ENCODE measurements at places on chromosomes 16 and 17. TPM values are rescaled to one million over a fixed set of nuclear protein-coding genes. Genes with fewer than 3 reads are reported as not detected.
A peak's percentile ranks its signal among the peaks of the same experiment; 100 is the strongest.

DNA sequence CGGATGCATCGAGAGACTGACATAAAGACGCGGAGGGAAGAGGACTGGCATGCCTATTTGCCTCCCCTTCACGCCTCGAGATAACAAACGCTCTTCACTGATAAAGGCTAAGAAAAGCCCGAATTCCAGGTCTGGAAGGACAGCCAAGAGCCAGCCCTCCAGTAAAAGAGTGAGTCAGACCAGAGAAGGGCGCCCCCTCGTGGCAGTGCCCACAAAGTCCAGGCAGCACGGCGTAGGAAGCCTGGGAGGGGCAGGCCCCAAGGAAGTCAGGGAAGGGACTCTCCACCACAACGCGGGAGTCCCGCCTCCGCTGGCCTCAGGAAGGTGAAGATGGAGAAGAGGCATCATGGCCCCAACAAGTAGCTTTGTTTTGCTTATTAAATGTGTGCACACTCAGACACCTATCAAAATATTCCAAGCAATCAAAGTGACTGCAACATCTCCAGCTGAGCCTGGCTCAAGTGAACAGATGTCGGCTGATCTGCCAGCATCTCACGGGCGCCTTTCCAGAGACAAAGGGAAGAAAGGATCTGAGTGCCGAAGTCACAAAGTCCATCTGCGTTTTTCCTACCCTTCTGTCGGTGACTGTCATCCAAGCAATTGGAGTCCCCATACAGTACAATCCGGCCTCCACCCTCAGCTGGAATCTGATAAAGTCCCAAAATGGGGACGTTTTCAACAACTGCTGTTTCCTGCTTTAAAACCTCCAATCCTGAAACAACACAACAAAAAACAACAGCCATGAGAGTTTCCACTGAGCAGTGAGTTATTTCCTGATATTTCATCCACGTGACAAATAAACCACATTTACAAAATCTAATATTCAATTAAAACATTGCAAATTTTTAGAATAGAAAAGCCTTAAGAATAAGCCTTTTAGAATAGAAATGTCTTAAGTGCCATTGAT, 20.4 kb upstream of the SLC38A8 start:
- DNase-seq = peak; percentile 73

GRCh38 chr16:70705056-70705455, 19.2 kb upstream of the MTSS2 start:
- DNase-seq = no peak

DNA sequence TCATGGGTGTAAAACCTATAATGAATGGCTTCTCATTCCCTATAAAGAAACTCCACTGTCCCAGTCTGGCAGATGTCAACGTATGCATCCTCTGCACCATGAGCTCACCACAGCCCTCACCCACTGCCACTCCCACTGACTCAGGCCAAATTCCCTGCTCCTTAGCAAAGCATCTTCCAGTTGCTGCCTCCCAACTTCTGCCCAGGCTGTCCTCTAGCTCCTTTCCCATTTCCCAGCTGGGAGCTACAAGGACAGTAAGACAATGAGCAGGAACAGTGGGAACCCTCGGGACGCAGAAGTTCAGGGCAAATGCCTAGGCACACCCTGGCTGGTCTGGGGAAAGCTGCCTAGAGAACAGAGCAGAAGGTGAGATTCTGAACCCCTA, 9.1 kb upstream of the THAP11 start:
- no peak for DNase-seq

- DNase-seq = no peak
Observed at GRCh38 chr17:38735161-38735997, 5.2 kb downstream of the CISD3 start.

DNA sequence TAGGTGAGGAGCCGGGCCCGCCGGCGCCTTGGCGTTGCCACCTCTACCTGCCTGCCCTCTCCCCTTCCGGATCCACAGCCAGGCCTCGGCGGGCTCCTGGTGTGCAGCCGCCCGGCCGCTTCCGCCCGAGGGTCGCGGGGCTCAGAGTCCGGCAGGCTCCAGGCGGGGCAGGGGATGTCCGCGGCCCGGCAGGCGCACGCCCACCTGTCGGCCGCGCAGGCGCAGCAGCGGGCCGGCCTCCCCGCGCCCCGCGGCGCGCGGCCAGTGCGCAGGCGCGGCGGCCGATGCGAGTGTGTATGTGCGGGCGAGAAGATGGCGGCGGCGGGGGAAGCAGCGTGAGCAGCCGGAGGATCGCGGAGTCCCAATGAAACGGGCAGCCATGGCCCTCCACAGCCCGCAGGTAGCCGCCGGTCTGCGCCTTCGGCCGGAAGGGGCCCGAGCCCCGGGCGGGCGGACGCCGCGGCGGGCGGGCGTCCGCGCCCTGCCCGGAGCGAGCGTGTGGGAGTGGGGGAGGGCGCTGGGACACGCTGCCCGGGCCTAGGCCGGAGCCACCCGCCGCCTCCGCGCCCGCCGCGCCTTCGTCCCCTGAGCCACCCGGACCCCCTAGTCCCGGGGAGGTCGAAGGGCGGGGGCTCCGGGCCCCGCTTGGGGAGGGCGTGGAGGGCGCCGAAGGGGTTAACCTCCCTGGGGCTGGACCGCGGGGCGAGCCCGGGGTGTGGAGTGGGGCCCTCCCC, at the start of gene USP10:
Gene USP10, plus strand, starts transcription at position 289 of the 734 bp plus-strand sequence. Its CDS starts 91 bp downstream, at position 380.
- DNase-seq = peak; percentile 77

DNA sequence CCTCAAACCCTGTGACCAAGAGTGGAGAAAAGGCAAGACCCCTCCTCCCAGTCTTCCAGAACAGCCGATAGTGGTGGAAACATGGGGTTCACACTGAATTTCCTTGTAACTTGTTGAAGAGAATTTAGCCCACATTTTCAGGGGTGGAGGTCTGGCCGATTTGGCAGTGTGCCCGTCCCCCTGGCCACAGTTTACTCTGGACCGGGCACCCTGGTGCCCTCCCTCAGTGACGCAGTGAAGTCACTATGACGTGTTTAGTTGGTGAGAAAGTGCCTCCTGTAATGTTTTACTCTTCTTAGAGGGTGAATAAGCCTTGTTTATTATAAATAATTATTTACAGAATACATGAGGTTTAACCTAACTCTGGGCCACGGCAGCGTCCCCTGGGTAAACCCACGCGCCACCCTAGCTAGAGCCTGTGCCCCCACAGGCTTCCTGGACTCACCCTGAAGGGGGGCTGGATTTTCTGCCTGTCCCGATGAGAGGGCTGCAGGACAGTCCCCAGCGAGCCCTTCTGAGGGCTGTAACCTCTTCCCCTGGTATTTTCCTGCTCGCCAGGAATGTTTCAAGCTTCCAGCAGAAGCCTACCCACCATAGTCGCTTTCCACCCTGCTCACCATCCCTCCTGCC, 316.9 kb downstream of the SEC14L1 start:
- no peak for DNase-seq

GRCh38 chr16:72142476-72142875, 29.5 kb downstream of the PMFBP1 start:
- no peak for DNase-seq

Gene FBXW10
- total RNA-seq = 0.86 TPM

Gene SLC16A3
- 95.7 TPM for total RNA-seq

DNA sequence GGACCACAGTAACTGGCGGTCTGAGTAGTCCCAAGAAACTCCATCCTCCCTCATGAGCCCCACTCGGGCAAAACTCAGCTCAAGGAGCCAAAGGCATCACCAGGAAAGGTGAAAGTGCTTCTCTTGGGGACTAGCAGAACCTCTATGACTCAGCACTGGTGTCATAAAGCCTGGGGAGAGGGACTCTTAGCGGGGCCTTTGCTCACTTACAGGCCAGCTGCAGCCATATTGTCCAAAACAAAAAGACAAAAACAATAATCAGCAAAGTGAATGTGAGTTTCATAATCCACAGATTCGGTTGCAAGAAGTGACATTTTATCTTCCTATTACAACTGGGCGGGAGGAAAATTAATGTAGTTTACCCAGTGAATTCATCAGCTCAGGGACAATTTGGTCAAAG, at the start of gene TEKT5:
Gene TEKT5, minus strand, starts transcription at position 101 of the 400 bp plus-strand sequence. Its CDS starts 57 bp downstream, at position 44.
- DNase-seq = no peak

- peak; percentile 81 for DNase-seq
Observed at GRCh38 chr17:2058586-2059546, 4.0 kb downstream of the HIC1 start.

GRCh38 chr17:9150446-9151090, 129.3 kb downstream of the NTN1 start:
- peak; percentile 30 for DNase-seq

Gene DLX3
- 0.26 TPM for total RNA-seq

- DNase-seq = no peak
Observed at GRCh38 chr17:9002606-9003354, 18.5 kb upstream of the NTN1 start.

- no peak for DNase-seq
Observed at GRCh38 chr16:79121906-79122305, 478.6 kb downstream of the MAF start.

- DNase-seq = no peak
Observed at GRCh38 chr16:3214904-3215600, 19.9 kb downstream of the ZNF200 start.

DNA sequence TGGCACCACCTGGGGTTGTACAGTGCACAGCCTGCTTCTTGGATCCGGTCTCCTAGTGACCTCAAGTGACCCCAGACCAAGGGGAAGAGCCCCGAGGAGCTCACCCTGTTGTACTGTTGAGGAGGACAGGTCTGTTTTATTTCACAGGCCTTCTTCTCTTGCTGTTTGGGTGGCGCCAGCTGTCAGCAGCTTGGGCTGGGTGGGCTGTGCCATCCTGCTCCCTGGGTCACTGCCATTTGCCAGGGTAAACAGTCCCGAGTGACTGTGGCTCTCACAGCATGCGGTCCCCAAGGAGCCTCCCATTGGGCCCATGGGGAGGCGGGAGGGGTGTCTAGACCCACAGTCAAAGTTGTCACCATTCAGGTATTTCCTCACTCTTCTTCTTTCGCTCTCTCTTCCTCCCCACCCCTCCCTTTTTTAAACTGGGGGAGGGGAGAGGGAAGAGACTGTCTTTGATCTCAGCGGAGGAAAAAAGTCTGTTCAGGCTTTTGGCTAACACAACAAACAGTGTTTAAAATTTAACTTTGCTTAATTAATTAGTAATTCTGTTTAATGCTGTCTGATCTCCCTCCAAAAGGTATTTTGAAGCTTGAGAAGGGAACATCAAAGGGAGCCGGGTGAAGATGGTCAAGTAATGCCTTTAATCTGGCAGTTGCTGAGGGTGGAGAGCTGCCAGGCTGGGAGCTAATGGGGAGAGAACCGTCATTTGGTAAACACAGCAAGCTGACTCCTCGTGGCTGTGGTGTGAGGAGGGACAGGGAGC, 64.0 kb downstream of the SNX20 start:
- no peak for DNase-seq

- no peak for DNase-seq
Observed at GRCh38 chr17:19295473-19296135, 58.4 kb downstream of the EPN2 start.

GRCh38 chr17:29574732-29575510, 6.4 kb downstream of the TP53I13 start:
- peak; percentile 80 for DNase-seq

Gene NME2
- total RNA-seq = 262 TPM

DNA sequence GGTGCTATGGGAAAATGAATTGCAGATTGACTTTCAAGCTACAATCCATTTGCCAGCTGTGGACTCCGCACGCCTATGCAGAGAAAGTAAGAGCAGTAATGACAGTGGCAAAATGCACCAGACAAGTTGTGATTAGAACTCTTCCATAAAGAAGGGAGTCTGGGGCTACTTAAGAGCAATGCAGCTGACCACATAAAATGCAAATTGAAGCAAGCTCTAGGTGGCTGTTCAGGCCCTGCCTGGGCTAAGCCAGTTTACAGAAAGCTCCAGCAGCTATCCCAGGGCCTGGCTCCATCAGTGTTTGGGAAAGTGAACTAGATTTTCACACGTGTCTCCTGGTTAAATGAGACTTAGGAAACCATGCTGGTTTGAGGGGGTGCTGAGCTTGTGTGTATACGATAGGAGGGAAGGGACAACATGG, 2.2 kb upstream of the MAP2K6 start:
- DNase-seq = no peak

DNA sequence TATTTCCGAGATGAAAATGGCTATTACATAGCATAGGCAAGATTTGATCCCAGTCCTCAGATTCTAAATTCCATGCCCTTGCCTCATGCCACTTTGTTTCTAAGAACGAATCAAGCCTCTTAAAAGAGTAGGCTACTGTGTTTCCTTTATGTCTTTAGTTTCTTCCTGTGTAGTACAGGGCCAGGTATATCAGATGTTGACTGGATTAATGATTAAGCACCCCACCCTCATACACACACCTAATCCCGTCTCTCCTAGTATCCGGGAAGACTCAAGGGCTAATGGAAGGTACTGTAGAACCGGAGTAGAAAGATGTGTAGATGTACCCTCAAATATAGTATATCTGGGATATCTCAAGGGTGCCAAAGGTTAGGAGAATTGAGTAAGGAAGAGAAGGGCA, 6.7 kb downstream of the TOM1L1 start:
- DNase-seq = no peak

- no peak for DNase-seq
Observed at GRCh38 chr17:58436805-58437239, 19.5 kb upstream of the RNF43 start.

Gene TBC1D3I
- 1.4 TPM for total RNA-seq

Gene LGALS9B
- 10.9 TPM for total RNA-seq

GRCh38 chr16:76343769-76344168, 66.6 kb downstream of the CNTNAP4 start:
- DNase-seq = no peak

Gene KCNJ18
- not detected for total RNA-seq

Gene KRTAP1-3
- total RNA-seq = not detected

DNA sequence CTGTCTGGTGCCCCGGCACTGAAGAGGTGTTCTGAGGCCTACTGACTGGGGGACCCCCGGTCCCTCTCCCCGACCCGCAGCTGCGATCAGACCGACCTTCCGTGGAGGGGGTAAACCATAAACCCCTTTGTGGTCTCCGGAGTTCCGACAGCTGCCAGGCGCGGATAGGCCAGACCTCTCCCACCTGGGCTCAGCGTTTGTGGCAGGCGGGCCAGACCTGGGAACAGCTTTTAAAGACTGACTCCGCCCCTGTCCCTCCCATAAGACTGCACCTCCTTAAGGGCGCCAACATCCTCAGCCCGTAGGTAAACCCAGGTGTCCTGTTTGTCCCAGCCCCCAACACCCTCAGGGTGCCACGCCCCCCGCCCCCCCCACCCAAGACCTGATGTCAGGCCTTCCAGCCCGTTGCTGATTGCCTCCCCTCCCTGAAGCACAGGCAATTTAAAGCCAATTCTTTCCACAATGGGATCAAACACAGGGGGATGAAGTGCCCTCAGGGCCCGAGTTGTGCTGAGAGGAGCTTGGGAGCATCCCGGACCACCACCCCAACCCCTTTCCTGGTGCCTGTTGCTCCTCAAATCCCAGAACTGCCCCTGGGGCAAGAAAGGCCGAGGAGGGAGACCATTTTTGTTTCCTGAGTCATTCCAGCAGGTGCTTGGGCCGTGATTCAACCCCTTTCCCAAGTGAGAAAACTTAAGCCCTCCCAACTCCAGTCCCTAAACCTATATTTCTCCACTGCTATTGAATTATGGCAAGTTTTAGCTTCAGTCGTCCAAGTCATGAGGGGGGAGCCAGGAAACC, at the start of gene SOX15:
Gene SOX15, minus strand, starts transcription at position 204 of the 801 bp plus-strand sequence. CDS start 418 bp downstream, outside the sequence.
- no peak for DNase-seq

GRCh38 chr16:648071-648780, 939 bp upstream of the WDR90 start:
- DNase-seq = peak; percentile 75

Data from mucosa of gallbladder (tissue), 1 donor.